ENCODE measurements at places on chromosomes 16 and 17.

DNA sequence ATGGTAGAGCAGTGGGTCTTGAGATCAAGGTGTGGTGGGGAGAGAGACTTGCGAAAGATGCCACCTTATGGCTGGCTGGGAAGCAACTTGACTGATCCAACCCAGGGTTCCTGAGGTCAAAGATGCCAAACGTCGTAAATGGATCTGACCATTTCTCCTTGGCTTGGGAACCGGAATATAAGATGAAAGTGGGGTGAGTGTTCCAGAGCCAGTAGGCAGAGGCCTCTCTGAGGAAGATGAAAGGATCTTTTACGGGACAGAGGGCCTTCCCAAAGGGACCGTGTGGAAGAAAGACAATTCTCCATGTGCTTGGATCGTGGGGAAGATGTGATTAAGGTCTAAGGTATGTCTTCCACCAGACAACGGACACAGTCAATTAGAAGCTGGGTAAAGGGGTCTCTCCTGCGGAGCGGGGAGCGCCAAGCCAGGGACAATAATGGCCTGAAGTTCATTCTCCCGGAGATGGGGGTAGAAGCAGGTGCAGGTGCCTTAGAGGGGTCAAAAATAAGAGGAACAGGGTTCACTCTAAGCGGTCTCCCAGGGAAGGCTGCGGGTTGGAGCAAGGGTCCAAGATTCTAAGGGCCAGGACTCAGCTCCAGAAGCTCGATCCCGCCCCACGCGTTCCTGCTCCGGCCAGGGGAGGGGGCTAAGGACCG, 800 bp downstream of the FXR2 start:
- no peak for DNase-seq

GRCh38 chr17:75931062-75931461, 9.8 kb downstream of the FBF1 start:
- DNase-seq: no peak

DNA sequence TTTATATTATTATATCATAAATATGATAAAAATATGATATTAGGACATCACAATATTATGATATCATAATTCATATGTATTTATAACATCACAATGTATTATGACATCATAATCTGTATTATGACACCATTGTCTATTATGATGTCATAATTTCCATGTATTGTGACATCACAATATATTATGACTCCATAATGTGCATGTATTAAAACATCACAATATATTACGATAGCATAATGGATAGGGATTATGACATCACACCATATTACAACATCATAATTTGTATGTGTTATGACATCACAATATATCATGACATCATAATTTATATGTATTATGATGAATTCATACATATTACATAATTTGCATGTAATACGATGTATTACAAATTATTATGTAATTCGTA, 1755.9 kb downstream of the TP53TG3F start:
- no peak for DNase-seq

- DNase-seq: no peak
Observed at GRCh38 chr16:78513838-78514237, 414.4 kb downstream of the WWOX start.

DNA sequence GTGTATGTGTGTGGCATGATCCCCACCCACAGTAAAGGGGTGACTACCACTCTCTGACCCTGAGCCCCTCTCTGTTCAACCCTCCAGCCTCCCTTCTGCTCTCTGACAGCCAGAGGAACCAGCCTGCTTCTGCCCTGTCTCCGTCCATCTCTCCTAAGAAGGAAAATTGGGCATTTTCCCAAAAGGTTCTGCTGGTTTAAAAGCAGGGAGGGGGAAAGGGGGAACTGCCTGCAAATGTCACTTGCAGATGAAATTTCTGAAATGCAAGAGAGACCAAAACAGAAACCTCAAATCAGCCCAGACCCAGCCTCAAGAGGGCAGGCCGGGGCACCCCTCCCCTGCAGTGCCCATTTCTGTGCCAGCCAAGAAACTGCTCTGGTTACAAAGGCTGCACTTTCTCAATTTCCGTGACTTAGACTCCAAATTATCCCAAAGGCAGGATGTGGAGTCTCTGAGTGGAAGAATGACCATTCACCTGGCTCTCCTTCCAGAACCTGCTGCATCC, 197.9 kb downstream of the RBFOX3 start:
- DNase-seq: no peak

DNA sequence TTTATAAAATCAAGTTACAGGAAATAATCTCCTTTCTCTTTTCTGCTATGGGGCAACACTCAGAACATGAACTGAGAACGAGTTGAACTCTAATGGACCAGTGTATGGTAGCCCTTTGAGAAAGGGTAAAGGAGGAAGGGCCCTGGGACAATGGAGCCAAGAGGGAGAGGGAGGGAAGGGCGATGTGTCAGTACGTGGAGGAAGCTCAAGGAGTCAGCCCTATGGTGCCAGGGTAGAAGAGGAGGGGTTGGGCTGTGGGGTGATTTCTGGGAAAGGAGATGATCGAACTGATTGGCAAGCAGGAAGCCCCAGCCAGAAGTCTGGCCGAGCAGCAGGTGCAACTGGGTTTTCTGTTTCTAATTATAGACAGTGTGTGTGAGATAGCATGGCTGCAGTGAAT, 4.3 kb upstream of the WIPI1 start:
- DNase-seq: no peak

GRCh38 chr17:30148376-30148775, 31.8 kb downstream of the NSRP1 start:
- DNase-seq: no peak

GRCh38 chr17:3907483-3908216, 8.6 kb downstream of the P2RX1 start:
- DNase-seq: no peak

DNA sequence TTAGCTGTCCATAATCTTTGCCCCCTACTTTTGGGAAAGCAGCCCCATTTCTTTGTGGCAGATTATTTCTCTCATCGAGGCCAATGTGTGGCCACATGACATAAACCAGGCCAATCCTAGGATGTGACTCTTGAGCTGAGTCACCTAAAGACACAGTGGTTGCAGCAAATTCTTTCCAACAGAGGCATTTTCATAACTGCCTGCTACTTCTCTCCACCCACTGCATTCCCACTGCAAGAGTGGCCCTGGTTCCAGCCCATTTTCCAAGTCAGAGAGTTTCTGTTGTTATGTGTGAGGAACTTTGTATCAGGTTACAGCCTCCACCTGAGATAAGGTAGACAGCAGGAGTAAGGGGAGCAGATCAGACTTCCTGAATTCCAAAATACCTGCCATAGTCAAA, 195.2 kb downstream of the RGS9 start:
- no peak for DNase-seq

DNA sequence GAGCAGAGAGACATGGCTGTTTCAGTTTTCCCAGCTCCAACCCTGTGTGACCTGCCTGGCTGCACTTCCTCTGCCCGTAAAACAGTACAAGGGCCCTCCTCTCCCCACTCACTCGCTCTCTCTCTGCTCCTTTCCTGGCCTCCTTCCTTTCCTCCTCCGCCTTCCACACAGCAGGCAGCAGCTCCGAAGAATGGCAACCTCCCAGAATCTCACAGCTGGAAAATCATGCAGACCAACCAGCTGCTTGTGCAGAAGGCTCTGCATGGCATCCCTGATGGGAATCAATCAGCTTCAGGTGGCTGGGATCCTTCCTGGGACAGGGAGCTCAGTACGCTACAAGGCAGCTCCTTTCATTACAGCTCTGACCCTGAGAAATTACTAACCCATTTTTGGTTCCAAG, 27.4 kb downstream of the TMEM132E start:
- DNase-seq: no peak

DNA sequence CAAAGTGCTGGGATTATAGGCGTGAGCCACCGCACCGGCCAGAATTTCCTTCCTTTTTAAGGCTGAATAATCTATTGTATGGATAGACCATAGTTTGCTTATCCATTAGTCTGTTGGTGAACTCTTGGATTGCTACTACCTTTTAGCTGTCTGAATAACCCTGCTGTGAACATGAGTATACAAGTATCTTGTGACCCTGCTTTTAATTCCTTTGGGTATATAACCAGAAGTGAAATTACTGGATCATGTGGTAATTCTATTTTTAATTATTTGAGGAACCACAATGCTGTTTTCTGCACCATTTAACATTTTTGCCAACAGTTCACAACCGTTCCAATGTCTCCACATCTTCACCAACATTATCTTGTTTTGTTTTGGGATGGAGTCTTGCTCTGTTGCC, 4.6 kb upstream of the OTOA start:
- no peak for DNase-seq

DNA sequence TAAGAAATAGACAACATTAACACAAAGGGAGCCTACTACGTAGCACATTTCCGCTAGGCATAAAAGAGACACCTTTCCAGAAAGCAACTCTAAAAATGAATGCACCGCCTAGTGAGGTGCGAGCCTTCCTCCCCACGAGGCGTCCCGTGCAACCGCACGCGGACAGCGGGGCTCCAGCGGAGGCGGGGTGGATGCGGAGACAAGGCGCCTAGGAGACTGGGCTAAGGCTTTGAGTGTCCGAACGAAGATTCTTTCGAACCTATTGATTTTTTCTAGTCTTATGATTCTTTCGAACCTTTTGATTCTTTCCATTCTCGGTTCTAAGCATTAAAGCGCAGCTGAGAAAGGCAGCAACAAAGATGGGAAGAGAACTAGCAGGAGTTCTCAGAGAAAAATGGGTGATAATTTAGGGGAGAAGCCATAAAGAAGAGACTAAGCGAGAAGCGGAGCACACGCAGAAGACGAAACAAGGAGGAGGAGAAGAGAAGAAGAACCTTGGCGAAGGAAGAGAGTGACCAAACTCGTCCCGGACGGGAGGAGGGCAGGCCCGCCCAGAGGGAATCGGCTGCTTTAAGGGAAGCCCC, 394 bp upstream of the CPD start:
- DNase-seq: peak; percentile 40

GRCh38 chr16:28212532-28212873, 738 bp upstream of the XPO6 start:
- no peak for DNase-seq

DNA sequence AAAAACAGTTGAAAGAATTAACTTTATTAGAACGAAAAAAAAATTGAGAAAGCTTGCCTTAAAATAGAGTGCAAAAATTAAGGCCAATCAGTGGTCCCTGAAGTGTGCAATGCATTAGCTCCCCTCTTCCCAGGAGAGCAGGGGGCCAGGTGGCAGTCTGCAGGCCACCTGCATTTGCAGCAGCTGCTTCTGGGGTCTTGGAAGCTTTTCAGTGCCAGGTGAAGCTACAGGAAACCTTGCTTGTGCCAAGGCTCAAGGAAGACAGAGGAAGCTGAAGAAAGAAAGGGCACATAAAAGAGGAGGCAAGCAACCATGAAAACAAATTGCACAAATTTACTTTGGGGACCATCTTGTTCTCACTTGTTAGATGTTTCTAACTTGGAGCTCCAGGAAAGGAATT, 50.5 kb upstream of the MTMR4 start:
- no peak for DNase-seq

DNA sequence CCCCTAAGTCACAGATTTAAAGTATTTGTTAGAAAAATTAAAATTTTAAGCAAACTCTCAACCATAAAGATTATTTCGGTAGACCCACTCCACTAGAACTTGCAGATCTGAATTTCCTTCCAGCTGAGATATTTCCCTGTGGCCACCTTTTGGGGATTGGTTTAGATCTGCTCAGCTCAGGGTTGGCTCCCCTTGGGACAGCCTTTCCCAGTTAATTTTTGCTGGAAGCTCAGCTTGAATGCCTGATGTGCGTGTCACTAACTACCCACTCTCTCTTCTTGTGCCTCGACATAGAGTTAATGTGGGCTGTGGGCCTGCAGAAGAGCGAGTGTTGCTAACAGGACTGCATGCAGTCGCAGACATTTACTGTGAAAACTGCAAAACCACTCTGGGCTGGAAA, 57.6 kb downstream of the YPEL2 start:
- DNase-seq: no peak

DNA sequence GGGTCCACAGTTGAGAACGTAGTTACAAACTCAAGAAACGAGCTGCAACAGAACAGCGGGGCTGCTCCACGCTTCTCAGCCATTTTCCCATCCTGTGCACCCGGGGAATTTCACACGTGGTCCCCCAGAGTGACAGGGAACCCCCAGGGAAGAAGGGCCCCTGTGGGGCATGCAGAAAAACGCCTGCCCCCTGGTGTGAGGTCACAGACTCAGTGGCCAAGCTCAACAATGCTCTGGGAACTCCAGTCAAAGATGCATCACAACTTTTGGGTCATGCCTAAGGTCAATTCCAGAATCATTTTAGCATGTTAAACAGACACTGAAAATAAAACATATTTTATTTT, 115.4 kb downstream of the ZNF778 start:
- no peak for DNase-seq

GRCh38 chr16:65101009-65101408, 20.9 kb downstream of the CDH11 start:
- no peak for DNase-seq

DNA sequence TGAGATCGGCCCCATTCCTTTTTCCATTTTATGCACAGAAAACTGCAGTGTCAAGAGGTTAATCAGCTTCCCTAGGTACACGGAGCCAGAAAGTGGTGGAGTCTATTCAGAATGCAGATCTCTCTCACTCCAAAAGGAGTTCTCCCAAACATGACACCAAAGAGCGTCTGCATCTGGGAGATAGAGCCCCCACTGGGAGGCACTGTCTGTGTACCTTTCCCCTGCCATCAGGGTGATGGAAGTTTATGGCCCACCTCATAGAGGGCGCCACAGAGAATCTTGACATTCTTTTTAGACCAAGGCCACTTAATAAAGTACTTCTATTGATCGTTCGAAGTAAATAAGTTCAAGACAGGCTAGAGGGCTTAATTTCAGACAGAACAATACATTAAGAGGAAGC, 493.7 kb upstream of the ERCC4 start:
- DNase-seq: no peak

DNA sequence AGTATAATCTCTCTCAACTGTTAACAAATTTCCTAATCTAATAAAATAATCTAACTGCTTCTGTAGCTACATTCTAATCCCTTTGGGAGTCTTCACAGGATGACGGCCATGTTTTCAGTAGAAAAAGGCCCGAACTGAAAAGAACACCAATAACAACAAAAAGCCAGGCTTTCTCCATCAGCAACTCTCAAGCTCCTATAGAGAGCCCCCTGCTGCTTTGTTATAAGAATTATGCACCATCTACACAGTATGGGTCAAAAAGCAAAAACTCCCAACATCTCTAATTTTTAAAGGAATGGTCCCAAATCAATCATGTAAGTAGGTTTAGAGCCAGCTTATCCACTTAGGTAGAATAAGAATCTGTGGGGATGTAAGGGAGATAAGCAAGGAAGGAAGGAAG, 163.6 kb upstream of the C17orf78 start:
- no peak for DNase-seq

GRCh38 chr17:12789481-12790248, at the start of gene ARHGAP44:
Gene ARHGAP44 (plus strand): TSS chr17:12789498. CDS start chr17:12789839, 341 bp downstream.
- no peak for DNase-seq

- no peak for DNase-seq
Observed at GRCh38 chr17:81404558-81405165, 9.4 kb downstream of the BAHCC1 start.

DNA sequence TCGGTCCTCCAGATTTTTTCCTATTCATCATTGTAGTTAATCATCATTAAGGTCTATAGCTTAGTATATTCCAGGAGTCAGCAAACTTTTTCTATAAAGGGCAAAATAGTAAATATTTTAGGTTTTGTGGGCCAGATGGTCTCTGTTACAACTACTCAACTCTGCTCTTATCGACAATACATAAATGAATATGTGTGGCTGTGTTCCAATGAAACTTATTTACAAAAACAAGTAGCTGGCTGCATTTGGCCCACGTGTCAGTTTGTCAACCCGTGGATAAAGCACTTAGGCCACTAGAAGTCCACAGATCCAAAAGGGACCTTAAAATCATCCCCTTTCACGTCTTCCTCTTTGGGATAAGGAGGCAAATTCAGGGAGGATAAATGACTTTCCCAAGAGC, 5.4 kb upstream of the HNF1B start:
- DNase-seq: no peak

Measured in activated T-cell treated with anti-CD3 and anti-CD28 coated beads for 4 hours (primary cell).